Anterior cingulate cortex (tissue), 58 donors: ENCODE measurements at places on chromosomes 12 and 14.

DNA sequence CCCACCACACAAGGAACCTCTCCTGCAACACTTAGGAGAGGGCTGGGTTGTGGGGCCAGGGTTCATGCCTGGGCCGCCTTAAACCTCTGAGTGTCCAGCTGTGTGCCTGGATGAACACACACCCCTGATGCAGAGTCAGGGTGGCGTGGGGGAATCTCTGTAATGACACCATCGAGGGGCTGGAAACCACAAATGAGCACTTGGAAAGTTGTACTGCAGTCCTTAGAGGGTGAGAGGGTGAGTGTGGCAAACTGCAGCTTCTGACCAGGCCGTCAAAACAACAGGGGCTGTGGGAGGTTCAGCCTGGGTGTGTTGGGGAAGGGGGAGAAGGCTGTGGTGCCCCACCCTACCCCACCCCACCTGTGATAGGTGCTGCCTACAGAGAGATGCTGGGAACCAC lies 12.4 kb upstream of the KRT5 start:
- no peak for DNase-seq

DNA sequence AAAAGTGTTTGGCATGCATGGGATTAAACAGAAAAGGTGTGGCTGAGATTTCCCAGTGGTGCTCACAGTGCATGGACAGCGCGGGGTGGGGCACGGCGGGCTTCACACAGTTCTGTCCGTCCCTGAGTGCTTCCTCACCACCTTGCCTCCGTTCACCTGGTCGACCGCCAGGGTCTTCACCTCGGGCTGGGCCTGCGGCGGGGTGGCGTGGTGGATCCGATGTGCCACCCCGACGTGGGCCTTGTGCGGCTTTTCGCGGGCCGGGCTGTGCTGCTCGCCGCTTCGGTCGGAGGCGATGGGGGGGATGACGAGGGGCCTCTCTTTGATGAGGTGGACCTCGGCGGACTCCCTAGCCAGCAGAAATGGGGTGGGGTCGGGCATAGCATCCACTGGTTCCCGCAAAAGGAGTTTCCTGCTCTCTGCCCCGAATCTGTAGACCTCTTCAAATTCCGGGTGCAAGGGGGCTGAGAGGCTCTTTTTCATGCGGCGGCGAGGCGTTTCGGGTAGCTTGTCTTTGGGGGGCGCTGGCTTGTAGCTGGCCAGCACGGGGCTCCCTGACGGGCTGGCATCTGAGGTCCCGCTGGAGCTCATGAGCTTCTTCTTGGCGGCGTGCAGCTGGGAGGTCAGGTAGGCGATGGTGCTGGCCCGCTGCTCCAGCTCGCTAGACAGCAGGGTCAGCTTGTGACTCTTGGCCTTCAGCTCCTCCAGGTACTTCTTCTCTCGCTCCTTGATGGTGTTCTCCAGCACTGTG lies 35.5 kb downstream of the CCDC92 start:
- DNase-seq = no peak

DNA sequence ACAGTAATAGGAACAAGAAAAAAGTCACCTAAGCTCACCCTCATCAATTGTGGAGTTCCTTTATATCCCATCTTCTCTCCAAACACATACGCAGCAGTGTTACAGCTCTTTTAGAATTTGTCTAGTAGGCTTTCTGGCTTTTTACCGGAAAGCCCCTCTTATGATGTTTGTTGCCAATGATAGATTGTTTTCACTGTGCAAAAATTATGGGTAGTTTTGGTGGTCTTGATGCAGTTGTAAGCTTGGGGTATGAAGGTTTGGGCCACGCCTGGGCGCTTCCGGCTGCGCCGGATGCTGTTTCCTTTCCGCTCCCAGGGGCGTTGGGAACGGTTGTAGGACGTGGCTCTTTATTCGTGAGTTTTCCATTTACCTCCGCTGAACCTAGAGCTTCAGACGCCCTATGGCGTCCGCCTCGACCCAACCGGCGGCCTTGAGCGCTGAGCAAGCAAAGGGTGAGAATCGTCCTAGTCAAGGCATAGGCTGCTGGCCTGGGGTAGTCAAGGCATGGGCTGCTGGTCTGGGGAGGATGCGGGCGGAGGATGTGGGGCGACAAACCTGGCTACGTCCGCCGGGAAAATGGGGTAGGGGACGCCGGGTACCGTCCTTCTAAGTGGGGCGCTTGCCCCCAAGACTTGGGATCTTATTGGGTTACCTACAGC lies at the start of the genes C12orf57 and RNU7-1:
C12orf57 (plus strand) TSS at position 301 of the 659 bp plus-strand sequence; CDS start at position 401, 100 bp downstream.
RNU7-1 (plus strand) TSS at position 95 of the 659 bp plus-strand sequence.
- DNase-seq = peak; percentile 68

DNA sequence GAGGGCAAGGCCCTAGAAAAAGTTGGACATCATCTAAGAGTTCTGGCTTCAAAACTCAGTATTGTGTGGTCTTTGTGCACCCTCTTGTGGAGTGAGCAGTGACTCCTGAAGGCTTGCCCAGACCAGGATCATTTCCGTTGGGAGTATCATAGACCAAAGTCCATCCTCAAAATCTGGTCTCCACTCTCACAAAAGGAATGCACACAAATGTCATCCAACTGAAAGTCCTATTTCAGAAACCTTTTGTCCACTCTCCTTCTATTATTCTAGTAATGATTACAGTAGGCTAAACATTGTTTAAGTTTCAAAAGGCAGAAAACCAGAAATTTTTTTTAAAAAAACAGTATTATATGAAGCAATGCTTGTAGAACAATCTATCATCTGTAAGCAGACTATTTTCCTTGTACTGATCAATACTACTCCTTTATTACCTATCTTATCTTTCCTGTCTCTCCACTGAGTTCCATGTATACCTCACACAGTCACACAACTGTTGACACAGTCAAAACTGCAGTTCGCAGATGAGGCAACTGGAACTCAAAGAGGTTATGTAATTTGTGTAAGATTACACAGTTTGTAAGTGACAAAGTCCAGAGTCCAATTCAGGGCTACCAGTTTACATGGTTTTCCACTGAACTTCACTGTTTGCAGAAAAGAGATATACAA lies 41.4 kb downstream of the COX16 start:
- no peak for DNase-seq

GRCh38 chr12:120943482-120943881 lies 34.9 kb upstream of the HNF1A start:
- no peak for DNase-seq

DNA sequence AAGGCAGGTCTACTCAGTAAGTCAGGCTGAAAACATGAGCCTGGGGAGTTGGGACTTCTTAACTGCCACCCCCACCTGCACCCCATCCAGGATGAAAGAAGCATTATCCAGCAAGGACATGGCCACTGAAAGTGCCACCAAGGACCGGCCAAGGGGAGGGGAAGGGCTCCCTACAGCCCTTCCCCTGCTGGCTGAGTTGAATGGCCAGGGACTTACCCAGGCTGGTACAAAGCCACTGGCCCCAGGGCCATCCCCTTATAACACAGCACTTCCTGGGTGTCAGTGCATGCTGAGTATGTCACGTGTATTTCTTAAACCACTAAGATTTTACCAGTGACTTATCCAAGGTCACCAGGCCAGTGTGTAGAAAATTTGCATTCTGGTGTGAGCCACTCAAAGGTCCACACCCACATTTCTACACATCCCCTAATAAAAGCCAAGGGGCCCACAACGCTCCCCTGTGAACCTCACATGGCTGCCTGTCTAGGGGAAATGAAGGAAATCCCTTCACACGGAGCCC lies 29.3 kb upstream of the ZFP36L1 start:
- no peak for DNase-seq

DNA sequence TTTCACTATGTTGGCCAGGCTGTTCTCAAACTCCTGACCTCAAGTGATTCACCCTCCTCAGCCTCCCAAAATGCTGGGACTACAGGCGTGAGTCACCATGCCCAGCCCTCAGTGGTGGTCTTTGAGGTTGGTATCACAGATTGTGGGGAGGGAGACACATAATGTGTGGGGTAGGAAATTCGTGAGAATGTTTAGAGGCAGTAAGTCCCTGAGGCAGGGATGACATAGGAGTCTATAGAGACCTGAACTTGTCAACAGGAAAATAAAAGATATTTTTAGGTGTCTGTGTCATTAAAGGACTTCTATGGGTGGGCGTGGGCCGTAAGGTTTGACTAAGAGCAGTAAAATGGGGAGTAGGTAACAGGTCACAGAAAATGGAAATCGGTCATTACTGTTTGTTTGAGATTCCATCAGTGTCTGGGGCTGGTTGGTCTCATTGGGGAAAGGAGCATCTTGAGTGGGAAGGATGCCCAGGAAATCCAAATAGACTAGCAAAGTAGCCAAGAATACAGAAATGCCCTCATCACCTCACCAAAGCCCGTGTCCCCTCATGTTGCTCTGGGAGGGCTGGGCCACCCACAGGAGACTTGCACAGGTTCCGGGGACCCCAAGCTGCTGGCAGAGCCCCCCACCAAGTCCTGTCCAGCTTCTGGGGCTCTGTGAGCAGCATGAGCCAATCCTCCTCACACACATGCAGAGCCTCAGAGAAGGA lies 63.6 kb upstream of the BCL2L14 start:
- no peak for DNase-seq

- DNase-seq = no peak
These were observed 20.3 kb downstream of the MED13L start for GRCh38 chr12:116257215-116257614.

GRCh38 chr14:72986214-72986613 lies 40.7 kb downstream of the ZFYVE1 start:
- no peak for DNase-seq

DNA sequence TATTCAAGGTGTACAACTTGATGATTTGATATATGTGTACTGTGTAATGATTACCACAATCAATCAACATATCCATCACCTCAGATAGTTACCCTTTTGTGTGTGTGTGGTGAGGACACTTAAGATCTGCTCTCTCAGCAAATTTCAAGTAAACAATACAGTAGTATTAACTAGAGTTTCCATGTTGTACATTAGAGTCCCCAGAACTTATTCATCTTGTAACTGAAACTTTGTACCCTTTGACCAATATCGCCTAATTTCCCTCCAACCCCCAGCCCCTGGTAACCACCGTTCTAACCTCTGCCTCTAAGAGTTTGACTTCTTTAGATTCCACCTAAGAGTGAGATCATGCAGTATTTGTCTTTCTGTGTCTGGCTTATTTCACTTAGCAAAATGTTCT lies 12.1 kb downstream of the ADCK1 start:
- no peak for DNase-seq

- DNase-seq = no peak
These were observed 105.4 kb downstream of the TTC8 start for GRCh38 chr14:88929656-88930436.

DNA sequence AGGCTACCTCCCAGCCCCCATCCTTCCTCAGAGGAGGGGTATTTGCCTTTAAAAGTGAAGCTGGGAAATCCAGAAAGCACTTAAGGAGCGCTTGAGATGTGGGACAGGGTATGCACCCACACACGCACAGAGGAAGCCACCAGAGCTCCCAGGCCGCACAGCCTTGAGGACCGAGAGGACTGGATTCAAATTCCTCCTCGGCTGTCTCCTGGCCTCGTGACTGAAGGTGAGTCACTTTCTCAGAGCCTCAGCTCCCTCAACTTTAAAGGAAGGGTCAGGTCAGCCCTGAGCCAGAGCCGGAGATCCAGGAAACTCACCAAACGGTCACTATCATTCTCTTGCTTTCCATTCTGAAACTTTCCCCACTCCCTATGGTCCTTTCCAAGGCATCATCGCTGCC lies 37.6 kb downstream of the BCL11B start:
- no peak for DNase-seq

GRCh38 chr12:7431993-7432685 lies 11.8 kb downstream of the CD163L1 start:
- no peak for DNase-seq

GRCh38 chr12:113097716-113098440 lies 37.7 kb downstream of the RASAL1 start:
- peak; percentile 88 for DNase-seq
